ENCODE measurements at places on chromosomes 5 and 9.
A peak's percentile ranks its signal among the peaks of the same experiment; 100 is the strongest.

DNA sequence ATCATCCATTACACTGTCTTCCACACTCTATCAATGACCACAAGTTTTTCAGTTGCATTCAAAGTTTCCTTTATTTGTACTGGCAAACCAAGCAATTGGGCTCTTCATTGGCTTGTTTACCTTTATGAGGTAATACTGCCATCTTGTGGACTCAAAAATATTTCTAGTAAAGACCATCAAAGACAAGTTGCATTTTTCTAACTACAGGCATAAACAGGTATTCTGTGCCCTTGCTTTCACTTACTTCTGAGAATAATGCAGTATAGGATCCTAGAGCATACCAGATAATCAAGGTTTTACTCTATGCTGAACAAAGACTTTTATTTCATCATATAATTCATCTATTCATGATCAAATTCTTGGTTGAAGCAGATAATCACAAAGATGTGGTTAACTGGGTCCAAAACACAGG is 173.7 kb upstream of the POU5F2 start:
- DNase-seq: no peak

- no peak for DNase-seq
Observed at GRCh38 chr9:125190361-125190801, 778 bp upstream of the PPP6C start.

DNA sequence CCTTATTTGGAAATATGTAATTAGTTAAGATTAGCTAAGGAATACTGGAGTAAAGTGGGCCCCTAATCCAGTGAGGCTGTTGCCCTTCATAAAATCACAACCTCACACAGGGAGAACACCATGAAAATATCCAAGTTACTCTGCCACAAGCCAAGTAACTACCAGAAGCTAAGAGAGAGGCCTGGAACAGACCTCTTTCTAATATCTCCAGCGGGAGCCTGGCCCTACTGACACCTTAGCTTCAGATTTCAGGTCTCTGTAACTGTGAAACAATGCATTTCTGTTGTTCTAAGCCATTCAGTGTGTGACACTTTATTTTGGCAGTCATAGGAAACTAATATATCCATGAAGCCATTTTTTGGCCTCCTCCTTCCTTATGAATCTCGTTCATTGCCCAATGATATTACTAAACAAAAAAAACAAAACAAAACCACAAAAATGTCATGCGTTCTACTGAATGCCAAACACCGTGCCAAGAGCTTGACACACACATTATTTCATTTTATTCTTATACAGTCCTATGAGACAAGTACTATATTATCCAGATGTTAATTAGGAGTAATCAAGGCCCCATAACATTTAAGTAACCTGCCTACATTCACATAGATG is 699.0 kb downstream of the MAT2B start:
- no peak for DNase-seq

GRCh38 chr5:77845324-77845646 is 69.1 kb upstream of the TBCA start:
- DNase-seq: no peak

DNA sequence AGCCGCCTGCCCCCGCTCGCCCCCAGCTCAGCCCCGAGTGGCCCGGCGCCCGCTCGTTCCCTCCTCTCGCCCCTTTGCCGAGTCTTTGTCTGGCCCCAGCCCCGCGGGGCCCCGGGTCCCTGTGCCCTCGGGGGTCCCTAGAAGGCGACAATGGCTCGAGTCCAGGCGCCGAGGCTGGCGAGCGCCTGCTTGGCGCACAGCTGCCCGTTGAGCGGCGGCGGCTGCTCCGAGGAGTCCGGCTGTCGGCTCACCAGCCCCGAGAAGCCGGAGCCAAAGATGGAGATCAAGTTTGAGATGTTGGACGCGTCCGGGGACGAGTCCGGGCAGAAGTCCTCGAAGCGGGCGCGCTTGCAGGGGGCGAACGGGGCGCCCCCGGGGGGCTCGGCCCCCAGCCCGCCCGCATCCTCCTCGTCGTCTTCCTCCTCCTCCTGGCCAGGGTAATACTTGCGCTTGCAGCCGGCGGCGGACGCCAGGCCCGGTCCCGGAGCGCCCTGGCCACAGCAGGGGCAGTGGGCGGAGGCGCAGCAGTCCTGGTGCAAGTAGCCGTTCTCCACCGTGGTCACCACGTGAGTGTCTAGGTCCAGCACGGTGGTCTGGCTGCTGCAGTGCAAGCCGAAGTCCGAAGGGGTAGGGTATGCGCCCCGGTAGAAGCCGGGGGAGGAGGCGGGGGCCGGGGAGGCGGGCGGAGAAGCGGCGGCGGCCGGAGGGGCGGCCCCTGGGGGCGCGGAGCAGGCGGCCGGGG is 1.2 kb downstream of the IER5L start:
- peak; percentile 64 for DNase-seq

GRCh38 chr9:97415146-97415545 is 3.2 kb downstream of the TDRD7 start:
- no peak for DNase-seq

- DNase-seq: no peak
Observed at GRCh38 chr9:33637881-33638280, 113.8 kb downstream of the ANKRD18B start.

- no peak for DNase-seq
Observed at GRCh38 chr9:4324513-4324912, 24.6 kb upstream of the GLIS3 start.

GRCh38 chr5:175712681-175713085 is 54.8 kb downstream of the HRH2 start:
- DNase-seq: no peak

All from Right ventricle myocardium superior (tissue), 1 donor.